ENCODE measurements at places on chromosomes 1 and 21.

DNA sequence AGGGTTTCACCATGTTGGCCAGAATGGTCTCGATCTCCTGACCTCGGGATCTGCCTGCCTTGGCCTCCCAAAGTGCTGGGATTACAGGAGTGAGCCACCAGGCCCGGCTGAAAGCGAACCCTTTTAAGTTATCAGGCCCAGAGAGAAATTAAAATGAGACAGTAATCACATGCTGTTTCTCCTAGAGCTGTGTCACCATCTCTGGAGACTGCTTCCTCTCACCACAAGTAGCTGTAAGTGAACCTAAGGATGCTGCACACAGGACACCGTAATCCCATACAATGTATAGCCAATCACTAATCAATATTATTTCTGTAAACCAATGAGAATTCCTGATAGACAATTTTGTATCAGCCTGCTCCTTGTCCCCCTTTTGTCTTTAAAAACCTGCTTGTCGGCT lies 5.7 kb upstream of the CSTB start:
- DNase-seq: no peak

GRCh38 chr1:20185834-20186782 lies at the start of the genes PLA2G2C and UBXN10:
Gene PLA2G2C (minus strand): TSS chr1:20186518. CDS start chr1:20177363, 9,155 bp downstream.
Gene UBXN10 (plus strand): TSS chr1:20186096. CDS start chr1:20190562, 4,466 bp downstream.
- peak; percentile 26 for DNase-seq

GRCh38 chr21:31559368-31560119 lies 99.9 kb upstream of the SOD1 start:
- DNase-seq: peak; percentile 88

DNA sequence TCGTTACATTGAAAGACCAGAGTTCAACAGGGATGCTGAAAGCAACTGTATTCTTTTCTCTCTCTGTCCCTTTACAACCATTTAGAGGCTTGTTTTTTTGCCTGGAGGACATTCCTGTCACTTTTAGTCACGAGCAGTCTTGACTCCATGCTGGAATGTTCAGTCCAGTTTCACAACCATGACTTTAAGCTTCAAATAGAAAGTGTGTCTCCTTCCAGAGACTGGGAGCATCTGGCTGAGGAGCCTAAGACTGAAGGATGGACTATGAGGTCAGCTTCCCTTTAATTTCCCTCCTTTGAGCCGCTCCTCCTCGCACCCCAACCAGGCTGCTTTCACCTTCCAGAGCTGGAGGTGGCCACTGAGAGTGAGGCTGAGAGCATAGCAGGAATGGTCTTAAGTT lies 10.5 kb upstream of the RYR2 start:
- no peak for DNase-seq

- no peak for DNase-seq
These were observed 66.8 kb upstream of the ASB17 start for GRCh38 chr1:75999034-75999433.

GRCh38 chr21:41761211-41761933 lies 5.5 kb downstream of the RIPK4 start:
- DNase-seq: no peak

DNA sequence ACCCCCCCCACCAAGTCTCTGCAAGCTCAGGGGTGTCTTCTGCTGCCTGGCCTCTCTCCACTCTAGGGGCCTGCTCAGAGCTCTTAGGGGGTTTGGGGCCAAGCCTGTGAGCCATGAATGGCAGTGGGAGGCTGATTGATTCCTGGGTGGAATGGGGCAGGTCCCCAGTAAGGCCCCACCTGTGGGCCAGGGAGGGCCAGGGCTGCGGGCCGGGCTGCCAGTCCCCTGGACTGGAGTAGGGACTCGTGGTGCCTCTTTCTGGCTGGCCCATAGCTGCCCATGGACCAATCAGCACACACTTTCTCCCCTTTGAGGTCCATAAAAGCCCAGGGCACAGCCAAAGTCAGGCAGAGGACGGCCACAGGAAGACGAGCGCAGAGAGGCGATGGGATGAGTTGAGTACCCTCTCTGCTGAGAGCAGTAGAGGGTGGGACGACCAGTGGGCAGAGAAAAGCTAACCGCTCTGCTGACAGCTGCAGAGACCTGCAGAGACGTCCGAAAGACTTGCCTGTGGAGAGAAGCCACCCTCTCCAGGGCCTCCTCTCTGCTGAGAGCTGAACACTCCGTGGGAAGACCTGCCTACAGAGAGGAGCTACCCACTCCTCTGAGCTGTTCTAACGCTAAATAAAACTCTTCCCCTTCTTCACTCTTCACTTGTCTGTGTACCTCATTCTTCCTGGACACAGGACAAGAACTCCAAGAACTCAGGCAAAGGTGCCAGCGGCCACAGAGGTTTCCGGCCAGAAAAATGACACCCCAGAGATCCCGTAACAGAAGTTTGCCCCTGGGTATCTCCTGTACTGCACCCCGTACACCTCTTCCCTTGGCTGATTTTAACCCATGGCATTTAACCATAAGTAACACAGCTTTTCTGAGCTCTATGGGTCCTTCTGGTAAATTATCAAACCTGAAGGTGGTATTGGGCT lies 38.2 kb upstream of the TARDBP start:
- DNase-seq: no peak

GRCh38 chr21:28375708-28376385 lies 616.8 kb downstream of the LTN1 start:
- DNase-seq: no peak

DNA sequence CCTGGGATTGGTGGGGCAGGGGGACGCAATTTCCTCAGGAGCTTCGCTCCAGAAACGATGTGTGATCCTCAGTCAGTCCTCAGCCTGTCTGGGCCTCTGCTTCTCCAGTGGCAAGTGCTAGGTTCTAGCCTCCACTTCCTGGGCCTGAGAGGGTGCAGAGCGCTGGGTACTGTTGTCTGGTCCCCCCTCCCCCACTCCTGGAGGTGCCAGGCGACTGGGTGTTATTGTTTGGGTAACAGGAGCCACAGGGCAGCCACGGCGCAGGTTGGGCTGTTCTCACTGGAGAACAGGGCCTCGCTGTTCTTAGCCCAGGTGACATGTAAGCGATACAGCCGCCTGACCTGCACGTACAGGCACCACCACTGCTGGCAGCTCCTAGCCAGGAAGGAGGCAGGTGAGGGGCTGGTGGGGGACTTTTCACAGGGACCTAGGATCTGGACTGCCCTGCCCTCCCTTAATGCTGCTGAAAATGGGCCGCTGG lies 2.1 kb downstream of the RPS6KA1 start:
- no peak for DNase-seq

DNA sequence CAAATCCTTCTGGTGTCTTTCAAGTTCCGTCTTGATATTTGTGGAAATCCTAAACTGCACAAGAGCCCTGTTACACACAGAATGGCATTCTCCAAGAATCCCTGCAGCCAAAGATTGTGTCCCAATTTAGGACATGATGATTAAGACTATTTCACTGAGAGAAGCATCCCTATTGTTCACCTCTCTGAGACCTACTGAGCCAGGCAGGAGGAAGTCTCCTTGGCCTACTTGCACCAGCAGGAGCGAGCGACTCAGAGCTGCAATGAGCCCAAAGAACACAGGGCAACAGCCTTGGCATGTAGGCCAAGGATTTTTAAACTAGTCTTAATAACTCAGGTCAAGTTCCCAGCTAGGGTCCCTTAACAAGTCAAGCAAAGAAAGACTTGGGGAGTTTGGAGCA lies 79.4 kb upstream of the RUNX1 start:
- no peak for DNase-seq

DNA sequence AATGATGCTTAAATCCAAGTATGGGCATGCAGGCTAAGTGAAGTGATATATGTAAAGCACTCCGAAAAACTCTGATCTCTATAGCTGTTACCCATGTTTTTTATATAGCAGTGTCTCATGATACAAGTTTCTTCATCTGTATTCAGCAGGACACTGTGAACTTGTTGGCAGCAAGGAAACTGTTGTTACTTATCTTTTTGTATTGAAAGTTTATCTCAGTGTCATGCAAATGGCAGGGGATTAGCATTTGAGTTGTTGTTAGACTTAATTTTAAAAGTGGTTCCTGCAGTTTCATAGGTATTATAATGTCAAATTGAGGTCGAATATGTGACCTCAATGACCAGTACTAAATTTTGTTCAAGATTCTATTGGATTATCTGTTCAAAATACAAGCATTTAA lies 47.9 kb downstream of the NCAM2 start:
- no peak for DNase-seq

GRCh38 chr1:41799723-41800122 lies 119.0 kb downstream of the HIVEP3 start:
- no peak for DNase-seq

DNA sequence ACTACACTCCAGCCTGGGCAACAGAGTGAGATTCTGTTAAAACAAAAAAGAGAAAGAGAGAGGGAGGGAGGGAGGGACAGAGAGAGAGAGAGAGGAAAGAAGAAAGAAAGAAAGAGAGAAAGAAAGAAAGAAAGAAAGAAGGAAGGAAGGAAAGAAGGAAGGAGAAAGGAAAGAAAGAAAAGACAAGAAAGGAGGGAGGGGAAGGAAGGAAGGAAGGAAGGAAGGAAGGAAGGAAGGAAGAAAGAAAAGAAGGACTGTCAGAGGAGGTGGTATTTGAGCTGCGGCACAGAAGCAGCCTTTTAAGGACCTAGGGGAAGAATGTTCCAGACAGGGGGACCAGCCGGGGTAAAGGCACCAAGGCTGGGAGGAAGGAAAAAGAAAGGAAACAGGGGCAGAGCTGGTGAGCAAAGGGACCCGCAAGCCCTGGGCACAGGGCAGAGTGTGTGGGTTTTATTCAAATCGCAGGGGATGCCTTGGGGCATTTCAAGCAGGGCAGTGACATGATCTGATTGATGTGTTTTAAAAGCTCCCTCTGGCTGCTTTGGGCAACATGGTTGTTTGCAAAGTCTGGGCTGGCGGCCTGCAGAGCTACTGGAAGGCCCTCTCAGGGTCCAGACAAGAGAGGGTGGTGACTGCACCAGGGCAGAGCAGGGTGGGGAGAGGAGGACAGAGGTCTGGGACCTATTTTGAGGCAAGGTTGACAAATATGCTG lies 176.9 kb upstream of the VAMP3 start:
- DNase-seq: no peak

DNA sequence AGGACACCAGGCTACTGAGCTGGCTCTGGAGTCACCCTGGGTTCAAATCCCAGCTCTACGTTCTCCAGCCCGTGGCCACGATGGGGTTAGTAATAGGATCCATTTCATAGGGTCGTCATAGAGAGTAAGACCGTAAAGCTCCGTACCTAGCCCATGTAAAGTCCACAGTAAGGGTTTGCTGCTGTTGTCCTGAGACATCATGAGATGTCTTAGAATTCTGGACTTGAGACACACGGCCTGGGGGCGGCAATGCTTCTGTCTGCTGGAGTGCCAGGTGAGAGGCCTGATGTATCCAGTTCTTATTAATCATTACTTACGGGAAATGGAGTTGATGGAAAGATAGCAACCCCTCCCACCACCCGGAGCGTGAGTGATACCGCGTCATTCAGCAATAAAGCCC lies 3.6 kb downstream of the TCP10L start:
- DNase-seq: no peak

DNA sequence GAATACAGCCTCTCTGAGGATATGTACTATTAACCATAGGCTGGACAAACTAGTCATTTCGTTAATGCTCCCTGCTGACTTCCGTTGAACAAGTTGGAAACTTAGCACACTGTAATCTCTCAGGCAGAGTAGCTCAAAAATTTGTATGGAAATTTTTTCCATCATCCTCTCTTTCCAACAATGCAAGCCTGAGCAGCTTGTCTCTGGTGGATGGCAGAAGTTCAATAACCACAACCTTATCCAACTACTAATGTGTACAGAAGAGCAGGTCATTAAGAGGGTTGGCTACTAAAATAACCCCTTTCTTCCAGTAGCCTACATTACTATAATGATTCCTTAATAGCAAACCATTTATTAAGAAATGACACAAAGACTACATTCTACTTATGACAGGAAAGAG lies 262.3 kb downstream of the NFIA start:
- no peak for DNase-seq

GRCh38 chr1:165679282-165680036 lies 18.9 kb downstream of the ALDH9A1 start:
- no peak for DNase-seq

DNA sequence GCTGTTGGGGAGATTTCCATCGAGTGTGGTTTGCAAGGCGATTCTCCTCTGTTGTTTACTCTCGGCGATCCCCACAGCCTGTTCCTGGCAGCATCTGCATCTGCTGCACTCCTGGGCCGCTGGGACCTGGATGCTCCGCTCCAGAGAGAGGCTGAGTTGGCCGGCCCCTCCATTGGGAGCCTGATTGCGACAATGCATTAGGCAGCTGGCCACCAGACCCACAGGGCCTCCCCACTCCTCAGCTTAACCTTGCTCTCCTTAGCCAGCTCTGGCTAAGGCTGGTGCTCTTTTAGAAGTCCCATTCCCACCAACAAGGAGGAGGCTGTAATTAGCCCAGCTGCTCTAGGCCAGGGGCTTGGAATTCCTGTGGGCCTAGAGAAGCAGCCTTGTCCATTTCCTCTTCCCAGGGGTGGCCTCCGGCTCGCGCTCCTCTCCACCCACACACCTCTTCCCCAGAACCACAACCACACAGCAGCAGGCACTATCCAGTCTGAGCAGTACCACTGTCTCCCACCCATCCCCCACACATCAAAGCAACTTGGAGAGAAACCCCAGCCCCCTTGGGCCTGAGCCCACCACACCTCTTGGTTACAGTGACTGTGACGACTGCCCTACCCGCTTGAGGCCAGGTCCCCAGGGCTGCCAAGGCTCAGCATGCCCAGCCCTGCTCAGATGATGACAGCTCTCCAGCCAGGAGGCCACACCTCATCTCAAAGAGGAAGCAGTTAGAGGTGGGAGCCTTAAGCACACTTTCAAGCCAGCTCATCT lies 193.8 kb upstream of the EDN2 start:
- DNase-seq: no peak

DNA sequence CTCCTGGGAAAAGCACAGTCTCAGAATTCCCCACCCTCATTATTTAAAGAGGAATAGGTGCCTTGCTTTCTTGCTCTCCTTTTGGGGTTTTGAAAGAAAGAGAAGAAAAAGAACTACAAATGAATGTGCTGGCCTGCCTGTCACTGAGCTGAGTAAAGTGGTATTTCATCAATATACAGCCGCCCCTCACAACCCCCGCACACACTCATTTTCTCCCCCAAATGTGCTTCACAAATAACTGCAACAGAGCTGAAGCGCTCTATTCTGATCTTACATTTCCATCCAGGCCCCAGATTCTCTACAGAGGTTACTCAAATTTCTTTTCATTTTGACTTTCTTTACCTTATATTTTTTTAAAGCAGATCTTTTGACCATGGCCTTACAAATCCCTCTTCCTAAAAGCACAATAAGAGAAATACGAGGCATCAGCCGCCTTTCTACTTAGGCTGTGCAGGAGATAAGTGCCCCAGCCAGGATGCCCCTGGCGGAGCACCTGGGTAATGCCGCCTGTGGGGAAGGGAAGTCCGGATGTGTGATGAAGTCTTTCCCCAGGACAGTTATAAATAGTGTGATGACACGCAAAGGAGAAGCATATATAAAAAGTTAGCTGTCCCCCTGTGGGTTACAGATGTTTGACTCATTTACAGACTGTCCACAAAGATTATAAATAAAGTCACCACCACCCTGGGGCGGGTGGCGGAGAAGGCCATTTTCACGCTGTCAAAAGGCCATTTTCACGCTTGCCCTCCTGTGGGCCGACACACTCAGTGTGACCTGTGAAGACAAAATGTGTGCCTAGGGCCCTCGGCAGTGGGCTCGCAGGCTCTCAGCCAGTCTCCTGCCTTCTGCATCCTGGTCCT lies 6.5 kb downstream of the KCNN3 start:
- no peak for DNase-seq

GRCh38 chr21:29550205-29550604 lies 251.5 kb downstream of the BACH1 start:
- DNase-seq: no peak

GRCh38 chr1:6245869-6246496 lies 2.0 kb downstream of the HES3 start:
- no peak for DNase-seq

All from T-cell (primary cell).